ENCODE measurements at places on chromosomes 3 and 15. TPM values are rescaled to one million over a fixed set of nuclear protein-coding genes. Genes with fewer than 3 reads are reported as not detected.

DNA sequence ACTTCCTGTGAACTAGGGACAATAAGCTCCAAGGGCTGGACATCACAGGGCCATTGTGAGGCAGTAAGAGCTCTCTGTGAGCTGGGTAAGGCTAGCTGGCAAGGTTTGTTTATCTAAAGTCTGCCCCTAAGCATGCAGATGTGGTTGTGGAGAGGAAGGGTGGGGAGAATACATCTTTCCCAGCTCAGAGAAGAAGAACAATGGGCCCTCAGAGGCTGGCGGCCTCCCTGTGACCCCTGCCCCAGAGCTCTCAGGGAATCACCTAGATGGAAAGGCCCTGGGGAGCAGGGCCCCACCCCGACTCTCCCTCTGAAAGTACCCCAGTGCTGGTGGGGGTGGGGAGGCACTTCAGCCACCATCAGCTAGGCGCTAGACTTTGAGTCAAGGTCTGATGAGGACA, 4.3 kb upstream of the AP3B2 start:
- H3K27me3 ChIP-seq = no peaks in the 10 kb centered on the region
- H3K4me1 ChIP-seq = no peaks in the 10 kb centered on the region
- no peak overlapping the region for H3K4me3 ChIP-seq
- DNase-seq = no peak
- no peaks in the 10 kb centered on the region for H3K36me3 ChIP-seq

GRCh38 chr3:167740961-167741587, 5.6 kb downstream of the SERPINI1 start:
- no peaks in the 10 kb centered on the region for H3K4me1 ChIP-seq
- no peaks in the 10 kb centered on the region for H3K36me3 ChIP-seq
- no peak overlapping the region for H3K27ac ChIP-seq
- no peak overlapping the region for H3K4me3 ChIP-seq
- peaks cover 3% of the 10 kb centered on the region for H3K27me3 ChIP-seq

GRCh38 chr15:68542771-68543164, 36.0 kb upstream of the CORO2B start:
- DNase-seq = no peak
- no peaks in the 10 kb centered on the region for H3K36me3 ChIP-seq
- no peak overlapping the region for H3K4me3 ChIP-seq
- H3K4me1 ChIP-seq = no peaks in the 10 kb centered on the region
- no peak overlapping the region for H3K27ac ChIP-seq

DNA sequence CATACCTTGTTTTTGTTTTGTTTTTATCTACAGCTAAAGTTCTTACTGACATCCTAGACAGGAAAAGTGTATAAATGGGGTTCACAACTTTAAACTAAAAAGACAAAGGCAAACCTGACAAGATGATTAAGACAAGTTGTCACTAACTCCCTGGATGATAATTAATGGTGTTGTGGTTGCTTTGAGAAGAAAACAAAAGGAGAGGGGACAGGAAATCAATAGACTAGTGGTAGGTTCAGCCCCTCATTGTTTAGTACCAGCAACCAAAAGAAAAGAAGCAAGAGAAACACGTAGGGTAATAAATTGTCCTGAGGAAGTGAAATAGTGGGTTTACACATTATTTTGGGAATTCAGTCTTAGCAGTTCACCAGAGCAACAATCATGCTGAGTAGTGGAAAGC, 78.8 kb downstream of the BFSP2 start:
- no peaks in the 10 kb centered on the region for H3K36me3 ChIP-seq
- H3K27me3 ChIP-seq = no peaks in the 10 kb centered on the region
- no peaks in the 10 kb centered on the region for H3K4me1 ChIP-seq
- no peak overlapping the region for H3K27ac ChIP-seq
- H3K4me3 ChIP-seq = no peak overlapping the region

DNA sequence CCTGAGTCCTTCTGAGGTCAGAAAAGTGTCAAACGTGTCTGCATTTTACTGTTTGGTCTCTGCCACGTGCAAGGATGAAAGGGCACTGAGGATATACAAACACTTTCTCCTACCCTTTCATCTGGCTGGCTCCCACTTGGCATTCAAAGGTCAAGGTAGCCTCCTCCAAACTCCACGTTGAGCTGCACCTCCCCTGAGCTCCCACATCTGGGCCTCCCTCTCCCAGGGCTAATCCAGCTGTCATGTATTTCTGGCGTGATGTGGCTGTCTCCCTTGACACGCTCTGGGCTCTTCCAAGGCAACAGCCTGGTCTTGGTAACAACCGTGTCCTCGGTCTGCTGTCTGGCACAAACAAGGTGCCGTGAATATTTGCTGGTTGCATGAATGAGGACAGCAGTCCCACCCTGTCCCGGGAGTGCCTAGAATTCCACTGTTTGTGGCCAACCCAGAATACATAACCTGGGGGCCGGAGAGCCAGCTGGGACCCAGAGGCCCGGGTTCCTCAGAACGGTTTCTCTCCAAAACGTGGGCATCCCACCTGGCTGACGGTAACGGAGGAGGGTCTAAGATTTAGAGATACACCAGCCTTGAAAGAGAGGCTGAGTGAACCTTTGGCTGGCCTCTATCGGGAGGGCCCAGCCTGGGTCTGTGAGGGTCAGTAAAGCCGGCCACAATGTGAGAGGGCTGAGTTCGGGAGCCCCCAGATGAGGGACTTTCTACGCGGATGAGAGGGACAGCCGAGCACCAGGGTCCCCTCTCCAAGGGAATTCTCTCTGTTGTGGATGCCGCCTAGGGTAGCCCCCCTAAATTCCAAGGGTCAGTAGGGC, 767 bp downstream of the GLT8D1 start:
- peaks cover 7% of the 10 kb centered on the region for H3K36me3 ChIP-seq
- peak overlapping the region; percentile 97 for H3K4me3 ChIP-seq
- peak; percentile 10 for DNase-seq
- peaks cover 6% of the 10 kb centered on the region for H3K4me1 ChIP-seq
- peak overlapping the region; percentile 82 for H3K27ac ChIP-seq

REC114 gene
- 2.3 TPM for total RNA-seq

DNA sequence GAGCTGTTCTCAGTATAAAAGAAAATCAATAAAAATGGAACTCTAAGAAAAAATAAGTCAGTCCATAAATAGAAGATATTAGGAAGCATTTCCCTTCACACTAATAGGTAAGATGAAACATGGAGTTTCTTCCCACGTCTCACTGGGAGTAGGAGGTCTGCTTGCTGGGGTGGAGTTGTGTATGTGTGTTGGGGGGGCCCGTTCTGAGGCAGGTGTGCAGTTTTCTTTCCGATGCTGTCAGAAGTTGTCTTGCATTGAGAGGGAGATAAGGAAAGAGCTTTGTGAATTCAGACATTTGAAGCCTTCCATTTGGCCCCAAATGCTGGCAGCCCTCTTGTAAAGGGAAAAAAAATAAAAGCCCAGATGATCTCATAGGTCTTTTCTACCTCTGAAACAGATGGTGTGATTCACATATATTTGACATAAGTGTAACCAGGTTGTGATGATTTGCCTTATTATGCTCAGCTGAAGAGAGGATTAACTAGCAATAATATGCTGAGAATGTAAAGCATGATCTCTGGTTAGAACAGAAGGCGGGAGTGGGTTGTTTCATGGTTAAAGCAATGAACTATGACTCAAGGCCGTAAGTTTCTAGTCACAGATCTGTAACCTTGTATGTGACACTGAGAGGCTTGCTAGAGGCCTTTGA, 8.8 kb downstream of the RASGRP1 start:
- DNase-seq = no peak
- no peaks in the 10 kb centered on the region for H3K36me3 ChIP-seq
- no peak overlapping the region for H3K27ac ChIP-seq
- peaks cover 22% of the 10 kb centered on the region for H3K4me1 ChIP-seq
- no peaks in the 10 kb centered on the region for H3K27me3 ChIP-seq

DNA sequence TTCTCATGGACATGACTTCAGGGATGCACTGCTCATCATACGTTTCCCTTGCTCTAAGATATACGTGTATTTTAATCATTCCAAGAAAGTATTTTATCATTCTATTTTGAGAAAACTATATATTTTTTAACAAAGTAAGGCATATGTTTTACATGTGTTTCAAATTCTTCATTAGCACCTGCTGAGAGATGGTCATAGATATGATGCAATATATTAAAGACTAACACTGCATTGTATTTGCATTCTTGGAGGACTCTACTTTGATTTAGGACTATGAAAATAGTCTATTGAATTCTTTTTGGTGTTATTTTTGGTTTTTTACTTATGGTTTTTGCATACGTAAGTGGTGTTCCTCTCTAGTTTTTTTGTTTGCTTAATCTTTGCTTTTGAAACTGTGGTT, 54.2 kb upstream of the MTMR10 start:
- no peaks in the 10 kb centered on the region for H3K4me1 ChIP-seq
- no peaks in the 10 kb centered on the region for H3K36me3 ChIP-seq
- no peak for DNase-seq

TP53BP1 gene
- 72.1 TPM for total RNA-seq
